ENCODE measurements at places on chromosomes 6 and 20.

DNA sequence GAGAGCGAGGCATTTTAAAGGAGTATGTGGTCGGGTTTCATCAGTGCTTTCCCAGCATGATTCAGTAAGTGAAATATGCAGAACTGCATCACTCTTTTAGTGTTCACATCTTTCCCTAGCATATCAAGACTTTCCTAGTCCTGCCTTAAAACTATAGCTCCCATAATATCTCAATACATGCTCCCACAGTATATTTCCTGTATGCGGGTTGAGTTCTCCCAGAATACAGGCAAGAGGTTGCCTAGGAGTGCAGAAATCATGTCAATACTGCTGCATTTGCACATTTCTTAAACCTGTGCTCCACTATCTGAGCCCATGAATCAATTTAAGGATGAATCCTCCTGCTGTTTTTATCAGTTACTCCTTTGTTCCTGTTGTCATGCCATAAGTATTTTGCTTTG is 386.6 kb upstream of the SLC35B3 start:
- no peak for DNase-seq

DNA sequence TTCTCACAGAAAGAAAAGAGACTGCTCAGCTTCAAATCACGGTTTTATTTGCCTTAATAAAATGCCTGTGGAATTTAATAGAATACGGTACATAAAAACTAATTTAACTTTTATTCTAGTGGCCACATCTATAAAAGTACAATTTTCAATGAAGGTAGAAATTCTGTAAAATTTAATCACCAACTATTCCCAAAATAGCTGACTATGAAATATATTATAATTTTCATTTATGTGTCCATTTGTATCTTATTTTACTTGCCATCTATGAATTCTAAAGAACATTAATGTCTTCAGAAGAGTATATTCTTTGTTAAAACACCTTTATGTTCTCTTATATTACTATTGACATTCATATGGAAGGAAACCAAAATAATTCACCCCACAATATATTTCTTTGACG is 192.6 kb downstream of the BTBD3 start:
- DNase-seq, result no peak

- DNase-seq, result no peak
These were observed 48.2 kb upstream of the ASIP start for GRCh38 chr20:34193051-34193450.

DNA sequence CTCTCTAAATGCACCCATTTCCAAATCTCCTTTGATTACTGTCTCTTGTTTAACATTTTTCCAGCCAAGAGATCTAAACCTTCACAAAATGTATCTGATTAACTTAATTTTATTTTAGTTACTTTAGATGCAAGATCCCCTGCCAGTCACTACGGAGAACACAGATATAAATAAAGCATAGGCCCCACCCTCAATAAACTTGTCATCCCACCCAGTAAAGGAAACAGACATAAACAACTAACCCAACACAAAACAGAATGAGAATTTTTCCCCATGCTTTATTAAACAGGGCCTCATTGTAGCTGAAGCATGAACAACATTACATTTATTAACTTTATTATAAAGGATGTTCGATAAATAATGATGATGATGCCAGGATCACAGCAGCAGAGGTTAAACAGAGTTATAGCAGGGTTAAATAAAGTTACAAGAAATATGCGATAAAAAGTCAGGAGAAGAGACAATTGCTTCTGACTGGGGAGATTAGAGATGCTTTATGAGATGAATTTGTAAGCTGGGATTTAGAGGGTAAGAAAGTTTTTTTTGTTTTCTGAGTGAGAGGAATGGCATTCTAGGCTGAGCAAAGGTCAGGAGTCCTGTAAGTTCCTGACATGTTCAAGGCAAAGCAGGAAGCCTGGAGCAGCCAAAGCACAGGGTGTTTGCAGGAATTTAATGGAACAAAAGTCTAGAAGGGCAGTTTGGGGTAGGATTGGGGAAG is 41.1 kb downstream of the TFAP2A start:
- no peak for DNase-seq

GRCh38 chr20:475463-476357 is 13.4 kb upstream of the TBC1D20 start:
- DNase-seq, result no peak

GRCh38 chr20:53631909-53632662 is 38.4 kb upstream of the ZNF217 start:
- no peak for DNase-seq
